Putamen (tissue), 1 donor: ENCODE measurements at places on chromosomes 7 and 10.

- DNase-seq = no peak
These were observed 307.9 kb downstream of the WDR11 start for GRCh38 chr10:121158988-121159579.

GRCh38 chr10:21535494-21535965 is 1.5 kb downstream of the MLLT10 start:
- DNase-seq = no peak

DNA sequence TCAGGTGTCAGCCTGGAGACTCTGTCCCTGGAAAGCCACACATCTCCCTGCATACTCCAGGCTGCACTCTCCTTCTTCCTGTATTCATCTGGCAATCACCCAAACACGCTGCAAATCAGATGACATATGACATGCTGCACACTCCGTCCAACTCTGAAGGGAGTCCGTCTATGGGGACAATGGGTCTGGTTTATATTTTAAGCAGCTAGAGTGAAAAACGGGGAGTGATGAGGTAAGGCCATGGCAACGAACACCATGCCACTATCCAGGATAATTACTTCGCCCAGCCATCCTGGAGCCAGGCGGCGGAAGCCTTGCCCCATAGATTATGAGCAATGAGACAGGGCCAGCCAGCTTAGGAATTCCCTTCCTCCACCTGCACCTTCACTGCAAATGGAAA is 140.1 kb downstream of the PLXNA4 start:
- no peak for DNase-seq

DNA sequence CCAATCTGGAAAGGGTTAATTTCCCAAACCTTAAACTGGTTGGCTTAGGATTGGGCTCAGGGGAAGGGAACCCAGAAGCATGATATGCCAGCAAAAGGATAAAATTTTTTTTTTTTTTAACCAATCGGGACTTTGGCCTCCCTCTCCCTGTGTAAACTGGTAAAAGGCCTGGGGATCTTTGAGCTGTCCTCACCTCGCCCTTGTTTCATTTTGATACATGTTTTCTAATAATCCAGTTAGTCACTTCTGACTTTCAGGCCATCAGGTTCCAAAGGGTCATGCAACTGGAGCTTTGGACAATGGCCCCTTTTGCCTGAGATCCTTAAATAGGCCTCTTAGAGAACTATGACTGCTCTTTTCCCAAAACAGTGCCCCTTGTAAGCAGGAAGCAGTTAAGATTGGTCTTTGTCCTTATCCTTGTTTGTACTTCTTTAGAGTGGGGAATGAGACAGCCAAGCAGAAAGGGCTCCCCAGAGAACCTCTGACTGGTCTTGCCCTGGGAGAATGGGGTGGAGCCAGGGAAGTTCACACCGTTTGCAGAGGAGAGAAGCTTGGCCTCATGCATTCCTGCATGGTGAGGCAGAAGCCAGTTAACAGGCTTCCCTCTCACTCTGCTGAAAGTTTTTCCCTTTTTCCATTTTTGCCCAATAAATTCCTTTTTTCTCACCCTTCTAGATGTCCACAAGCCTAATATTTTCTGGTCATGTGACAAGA is 424.2 kb upstream of the CNTNAP2 start:
- no peak for DNase-seq

- DNase-seq = no peak
These were observed 21.9 kb downstream of the GRID1 start for GRCh38 chr10:86344714-86345161.

DNA sequence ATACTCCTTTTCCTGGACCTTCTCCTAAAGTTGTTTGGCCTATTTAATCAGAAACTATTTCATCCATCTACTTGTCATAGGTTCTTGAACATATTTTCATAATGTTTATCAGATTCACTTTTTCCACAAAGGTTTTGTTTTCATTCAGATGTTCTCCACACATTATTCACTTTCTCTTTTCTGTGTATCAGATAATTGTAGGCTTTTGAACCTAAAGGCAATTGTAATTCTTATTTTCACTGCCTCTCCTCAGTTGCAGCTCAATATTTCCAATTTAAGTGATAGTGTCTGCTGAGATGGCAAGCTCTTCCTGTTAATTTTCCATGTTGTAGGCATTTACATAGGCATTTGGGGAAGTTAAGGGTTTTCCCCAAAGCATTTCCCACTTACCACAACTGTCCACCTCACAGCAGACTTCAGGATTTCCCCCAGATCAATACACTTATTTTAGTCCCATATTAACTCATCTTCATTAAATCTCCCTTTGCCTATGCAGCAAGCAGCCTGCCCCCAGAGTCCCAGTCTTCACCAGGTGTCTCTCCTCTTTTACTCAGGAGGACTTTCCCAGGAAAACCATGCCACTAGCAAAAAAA is 12.3 kb upstream of the IKZF1 start:
- DNase-seq = no peak

DNA sequence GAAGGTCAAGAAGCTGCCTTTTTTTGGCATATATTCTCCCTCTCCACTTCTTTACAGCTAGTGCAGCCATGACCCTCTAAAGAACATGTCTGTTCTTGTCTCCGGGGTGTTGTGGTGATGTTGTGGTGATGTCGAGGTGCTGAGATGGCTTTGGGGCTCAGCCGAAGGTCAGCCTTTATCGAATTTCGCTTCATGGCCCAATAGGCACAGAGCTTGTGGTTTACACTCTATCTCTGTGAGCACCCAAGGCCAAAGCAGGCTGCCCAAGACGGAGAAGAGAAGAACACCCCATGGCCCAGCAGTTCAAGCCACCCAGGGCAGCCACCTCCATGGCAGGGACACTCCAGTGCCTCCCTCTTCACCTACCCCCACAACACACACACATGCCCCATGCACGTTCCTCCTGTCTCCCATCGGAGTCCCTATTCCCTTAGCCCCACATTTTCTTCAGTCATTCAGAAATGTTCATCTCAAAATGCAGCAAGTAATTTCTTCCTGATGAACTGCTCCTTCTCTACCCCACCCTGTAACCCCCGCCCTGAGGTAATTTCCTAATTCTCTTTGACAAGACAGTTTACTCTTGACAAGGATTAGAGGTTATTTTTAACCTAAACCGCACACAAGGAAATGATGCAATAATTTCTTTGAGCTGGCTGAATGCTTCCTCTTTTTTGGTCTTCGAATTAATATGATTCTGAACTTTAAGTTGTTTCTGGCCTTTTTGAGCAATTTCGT is 18.6 kb upstream of the ADRB1 start:
- no peak for DNase-seq

DNA sequence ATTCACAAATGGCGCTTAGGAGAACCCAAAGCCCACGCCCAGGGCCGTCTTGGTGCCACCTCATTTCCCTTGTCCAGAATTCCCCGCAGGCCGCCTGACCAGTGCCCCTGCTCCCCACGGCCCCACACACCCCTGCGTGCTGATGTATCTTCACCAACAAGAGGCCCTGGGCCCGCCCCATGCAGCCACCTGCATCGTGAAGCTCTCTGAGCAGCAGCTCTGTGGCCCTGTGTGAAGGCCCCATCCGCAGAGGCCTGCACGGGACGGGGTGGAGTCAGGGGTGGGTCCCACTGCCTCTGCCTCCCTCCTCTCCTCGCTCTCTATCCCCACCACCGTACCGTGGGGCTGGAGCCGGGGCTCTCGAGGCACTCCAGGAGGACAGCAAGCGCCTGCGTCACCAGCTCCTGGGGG is 14.7 kb downstream of the BRAT1 start:
- no peak for DNase-seq

DNA sequence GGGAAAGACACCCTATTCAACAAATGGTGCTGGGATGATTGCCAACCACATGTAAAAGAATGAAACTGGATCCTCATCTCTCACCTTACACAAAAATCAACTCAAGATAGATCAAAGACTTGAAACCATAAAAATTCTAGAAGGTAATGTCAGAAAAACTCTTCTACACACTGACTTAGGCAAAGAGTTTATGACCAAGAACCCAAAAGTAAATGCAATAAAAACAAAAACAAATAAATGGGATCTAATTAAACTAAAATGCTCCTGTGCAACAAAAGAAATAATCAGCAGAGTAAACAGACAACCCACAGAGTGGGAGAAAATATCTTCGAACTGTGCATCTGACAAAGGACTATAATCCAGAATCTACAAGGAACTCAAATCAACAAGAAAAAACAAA is 504.2 kb upstream of the MBL2 start:
- no peak for DNase-seq

GRCh38 chr7:34191771-34192479 is 286.6 kb downstream of the BMPER start:
- peak; percentile 39 for DNase-seq

- no peak for DNase-seq
These were observed 265.0 kb upstream of the GLI3 start for GRCh38 chr7:42502022-42502421.

GRCh38 chr7:44748948-44749731 is 493 bp downstream of the ZMIZ2 start:
- no peak for DNase-seq

DNA sequence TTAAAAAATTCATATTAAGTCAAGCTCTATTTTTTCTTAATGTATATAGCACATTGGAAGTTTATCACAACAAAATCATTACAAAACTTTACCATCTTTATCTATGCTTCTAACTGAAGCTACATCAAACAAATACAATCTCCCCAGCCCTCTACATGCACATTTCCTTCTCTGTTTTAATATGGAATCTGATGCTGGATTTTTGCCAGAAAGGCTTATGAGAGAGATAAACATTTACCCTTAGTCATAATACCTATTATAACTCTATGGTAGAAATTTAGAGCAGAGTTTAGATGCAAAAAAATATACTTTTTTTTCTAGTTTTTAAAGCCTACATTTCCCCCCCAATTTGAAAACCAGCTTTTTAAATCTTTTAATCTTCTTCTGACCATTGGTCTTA is 1198.6 kb downstream of the GATA3 start:
- no peak for DNase-seq

- no peak for DNase-seq
These were observed 42.1 kb upstream of the NKX6-2 start for GRCh38 chr10:132827861-132828539.

- DNase-seq = peak; percentile 18
These were observed 210.9 kb downstream of the TEX36 start for GRCh38 chr10:125472010-125472607.

- DNase-seq = no peak
These were observed 178.8 kb downstream of the REEP3 start for GRCh38 chr10:63699785-63700613.

DNA sequence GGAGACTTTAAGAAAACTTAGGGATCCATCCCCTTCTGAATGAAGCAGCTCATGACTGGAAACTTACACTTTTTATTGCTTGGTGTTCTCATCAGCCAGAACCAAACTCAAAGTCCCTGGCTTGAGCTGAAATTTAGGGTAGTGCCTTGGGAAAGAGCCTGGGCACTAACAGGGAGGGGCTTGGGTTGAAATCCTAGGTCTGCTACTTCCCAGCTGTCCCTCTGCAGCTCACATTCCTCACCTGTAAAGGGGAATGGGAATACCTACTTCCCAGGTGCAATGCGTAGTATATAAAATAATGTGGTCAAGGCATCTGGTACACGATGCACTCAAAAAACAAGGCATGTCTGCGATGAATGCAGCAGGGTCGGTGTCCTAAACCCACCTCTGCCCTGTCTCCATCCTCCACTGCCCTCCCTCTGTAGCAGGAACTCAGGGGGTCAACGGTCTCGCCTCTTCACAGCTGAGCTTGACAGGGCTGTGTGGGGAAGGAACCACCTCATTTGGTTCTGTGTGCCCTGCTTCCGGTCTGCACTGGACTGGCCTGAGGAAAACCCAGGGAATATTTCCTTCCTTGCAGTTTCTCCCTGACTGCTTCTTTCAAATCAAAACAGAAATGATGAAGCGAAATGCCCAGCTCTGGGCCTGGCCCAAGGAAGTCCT is 80.0 kb downstream of the COBL start:
- DNase-seq = no peak

DNA sequence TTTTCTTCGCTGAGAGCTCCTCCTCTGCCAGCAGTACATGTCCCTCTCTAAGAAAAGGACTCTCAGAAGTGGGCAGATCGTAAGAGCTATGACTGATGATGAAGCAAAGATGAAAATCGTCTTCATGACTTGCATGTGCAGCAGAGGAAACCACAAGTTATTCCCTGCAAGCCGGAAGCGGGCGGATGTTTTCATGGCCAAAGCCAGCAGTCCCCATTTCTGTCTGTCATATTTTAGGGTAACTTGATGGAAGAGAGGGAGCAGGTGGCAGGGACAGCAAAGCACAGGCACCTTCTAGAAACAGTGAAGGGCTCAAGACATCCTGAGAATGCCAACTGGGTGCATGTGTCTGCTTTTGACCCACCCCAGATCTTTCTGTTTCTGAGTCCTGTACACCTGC is 19.9 kb downstream of the KLF6 start:
- no peak for DNase-seq

DNA sequence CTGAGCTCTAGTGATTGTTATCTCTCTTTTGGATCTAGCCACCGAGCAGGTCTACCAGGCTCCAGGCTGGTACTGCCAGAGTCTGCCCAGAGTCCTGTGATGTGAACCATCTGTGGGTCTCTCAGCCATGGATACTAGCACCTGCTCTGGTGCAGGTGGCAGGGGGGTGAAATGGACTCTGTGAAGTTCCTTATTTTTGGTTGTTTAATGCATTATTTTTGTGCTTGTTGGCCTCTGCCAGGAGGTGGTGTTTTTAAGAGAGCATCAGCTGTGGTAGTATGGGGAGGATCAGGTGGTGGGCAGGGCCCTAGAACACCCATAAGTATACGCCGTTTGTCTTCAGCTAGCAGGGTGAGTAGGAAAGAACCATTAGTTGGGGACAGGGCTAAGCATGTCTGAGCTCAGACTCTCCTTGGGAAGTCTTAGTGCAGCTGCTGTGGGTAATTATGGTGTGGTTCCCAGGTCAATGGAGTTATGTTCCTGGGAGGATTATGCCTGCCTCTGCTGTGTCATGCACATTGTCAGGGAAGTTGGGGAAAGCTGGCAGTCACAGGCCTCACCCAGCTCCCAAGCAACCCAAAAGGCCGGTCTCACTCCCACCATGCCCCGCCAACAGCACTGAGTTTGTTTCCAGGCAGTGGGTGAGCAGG is 81.8 kb downstream of the NPSR1 start:
- DNase-seq = no peak

DNA sequence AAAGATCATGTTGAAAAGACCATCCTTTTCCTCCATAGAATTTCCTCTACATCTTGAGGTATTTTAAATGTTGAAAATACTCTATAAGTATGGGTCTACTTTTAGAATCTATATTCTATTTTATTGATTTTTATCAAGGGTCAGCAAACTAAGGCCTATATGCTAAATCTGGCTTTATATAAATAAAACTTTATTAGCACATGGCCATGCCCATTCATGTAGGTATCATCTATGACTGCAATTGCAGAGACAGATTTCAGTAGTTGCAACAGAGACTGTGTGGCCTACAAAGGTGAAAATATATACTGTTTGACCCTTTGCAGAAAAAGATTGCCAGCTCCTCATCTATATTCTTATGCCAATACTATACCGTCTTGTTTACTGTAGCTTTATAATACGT is 72.7 kb downstream of the TAX1BP1 start:
- no peak for DNase-seq

DNA sequence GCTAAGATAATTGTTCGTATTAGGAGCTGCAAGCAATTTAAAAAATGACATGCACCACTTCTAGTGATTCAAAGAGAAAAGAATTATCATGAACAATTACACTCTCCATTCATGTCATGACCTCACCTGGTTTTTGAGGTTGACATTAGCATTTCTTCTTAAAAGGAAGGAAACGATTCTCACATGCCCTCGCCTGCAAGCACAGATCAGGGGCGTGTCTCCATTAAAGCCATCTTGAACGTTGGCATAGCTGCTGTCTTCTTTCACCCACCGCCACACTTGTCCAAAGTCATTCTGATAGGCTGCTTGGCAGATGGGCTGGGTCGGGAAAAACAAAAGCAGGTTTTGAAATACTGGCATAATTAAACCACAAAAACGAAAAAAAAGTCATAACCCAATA is 19.9 kb downstream of the ANKRD22 start:
- DNase-seq = no peak

GRCh38 chr7:1282679-1283078 is 50.0 kb downstream of the UNCX start:
- DNase-seq = no peak
